ENCODE measurements at places on chromosomes 11 and 22.

GRCh38 chr11:1468473-1469066 lies 18.0 kb downstream of the MOB2 start:
- DNase-seq, result no peak

DNA sequence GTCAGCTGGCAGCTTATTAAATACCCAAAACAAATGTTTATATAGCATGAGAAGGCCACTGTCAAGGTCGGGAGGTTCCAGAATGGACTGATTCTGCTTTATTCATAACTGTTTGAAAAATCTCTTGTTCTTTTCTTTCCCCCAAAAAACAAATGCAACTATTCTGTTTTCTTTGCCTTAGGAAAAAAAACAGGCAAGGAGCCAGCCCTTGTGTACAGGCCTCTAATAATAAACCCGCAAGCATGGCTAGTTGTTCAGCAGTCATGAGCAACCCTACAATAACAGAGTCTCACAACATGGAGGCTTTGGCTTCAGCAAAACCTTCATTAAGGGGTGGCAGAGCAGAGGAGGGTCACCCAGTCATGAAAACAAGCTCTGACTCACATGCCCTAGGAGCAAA lies 191.7 kb downstream of the KIRREL3 start:
- no peak for DNase-seq

GRCh38 chr22:27971926-27972325 lies 52.9 kb upstream of the PITPNB start:
- DNase-seq, result no peak

- no peak for DNase-seq
These were observed 2.3 kb downstream of the THY1 start for GRCh38 chr11:119420631-119421030.

- DNase-seq, result no peak
These were observed 30.6 kb downstream of the ACER3 start for GRCh38 chr11:76891285-76891684.

GRCh38 chr22:46045459-46046298 lies 68.7 kb upstream of the WNT7B start:
- no peak for DNase-seq

- no peak for DNase-seq
These were observed 43.1 kb upstream of the DEUP1 start for GRCh38 chr11:93287434-93287833.

GRCh38 chr11:108916290-108916689 lies 251.4 kb downstream of the DDX10 start:
- no peak for DNase-seq

DNA sequence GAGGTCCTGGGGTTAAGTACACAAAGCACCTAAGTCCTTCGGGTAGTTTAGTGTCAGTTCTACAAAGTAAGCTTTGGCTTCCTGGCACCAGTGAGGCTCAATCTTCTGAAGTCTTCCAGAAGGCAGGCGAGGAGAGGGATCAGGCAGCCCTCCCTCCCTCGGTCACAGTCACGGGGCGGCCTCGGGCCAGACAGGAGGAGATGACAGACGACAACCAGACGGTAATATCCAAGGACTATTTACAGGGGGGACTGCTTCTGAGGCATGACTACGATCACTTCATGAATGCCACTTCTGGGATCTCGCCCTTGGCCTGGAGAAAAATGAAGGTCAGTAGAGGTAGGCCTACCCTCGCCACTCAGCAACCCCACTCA lies 383 bp upstream of the TMEM223 start:
- DNase-seq, result no peak

DNA sequence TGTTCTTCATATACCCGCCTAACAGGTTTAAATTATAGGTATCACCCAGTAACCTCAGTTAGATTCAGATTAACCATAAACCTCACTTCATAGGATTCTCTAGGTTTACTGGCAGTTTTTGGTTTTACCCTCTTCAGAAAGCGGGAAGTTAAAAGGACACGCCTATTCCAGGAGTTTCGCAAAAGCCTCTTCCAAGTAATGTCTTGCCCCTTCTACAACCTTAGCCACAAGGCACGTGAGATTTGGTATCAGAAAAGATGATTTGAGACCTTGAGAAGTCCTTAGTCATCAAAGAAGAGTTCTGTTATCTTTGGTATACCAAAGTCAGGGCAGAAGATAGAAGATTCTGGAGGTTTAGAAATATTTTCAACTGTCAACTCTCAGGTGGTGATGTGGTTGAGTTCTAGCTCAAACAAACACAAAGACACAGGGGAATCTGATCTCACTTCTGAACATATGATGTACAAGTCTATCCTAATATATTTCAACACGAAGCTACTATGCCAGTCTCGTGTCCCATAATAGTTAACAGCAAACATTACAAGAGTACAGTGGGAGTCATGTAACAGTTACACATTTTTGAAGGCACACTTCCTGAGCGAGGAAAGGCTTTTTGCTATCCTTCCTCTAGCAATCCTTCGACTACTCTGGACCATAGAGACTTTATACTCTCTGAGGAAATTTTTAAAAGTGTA lies 103.5 kb downstream of the USP35 start:
- no peak for DNase-seq

- DNase-seq, result no peak
These were observed 44.6 kb downstream of the TCF20 start for GRCh38 chr22:42225841-42226240.

GRCh38 chr11:119523539-119524157 lies 100.7 kb upstream of the THY1 start:
- DNase-seq, result no peak

DNA sequence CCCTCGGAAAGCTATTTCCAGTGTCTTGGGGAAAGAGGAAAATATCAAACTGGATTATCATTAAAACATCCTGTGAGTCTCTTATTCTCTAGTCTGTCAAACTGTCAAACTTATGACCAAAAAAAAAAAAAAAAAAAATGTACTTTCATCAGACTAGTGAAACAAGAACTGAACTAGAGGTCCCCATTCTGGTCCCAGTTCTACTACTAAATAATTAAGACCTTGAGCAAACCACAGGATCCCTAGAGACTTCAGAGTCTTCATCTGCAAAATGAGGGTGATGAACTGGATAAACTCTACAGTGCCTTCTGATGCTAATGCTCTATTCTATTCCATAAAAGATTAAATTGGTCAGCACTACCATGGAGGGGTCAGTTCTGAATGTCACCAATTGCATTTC lies 105.8 kb downstream of the SERGEF start:
- DNase-seq, result no peak

- DNase-seq, result no peak
These were observed 28.7 kb downstream of the RPL3 start for GRCh38 chr22:39290724-39291161.

GRCh38 chr11:78432058-78432515 lies 14.5 kb upstream of the GAB2 start:
- DNase-seq, result no peak

GRCh38 chr11:7894251-7894650 lies 36.8 kb downstream of the OR10A6 start:
- DNase-seq, result no peak

Data from HEK293T (cell line).